Memory B cell (primary cell): ENCODE measurements at places on chromosomes 3 and 15.

DNA sequence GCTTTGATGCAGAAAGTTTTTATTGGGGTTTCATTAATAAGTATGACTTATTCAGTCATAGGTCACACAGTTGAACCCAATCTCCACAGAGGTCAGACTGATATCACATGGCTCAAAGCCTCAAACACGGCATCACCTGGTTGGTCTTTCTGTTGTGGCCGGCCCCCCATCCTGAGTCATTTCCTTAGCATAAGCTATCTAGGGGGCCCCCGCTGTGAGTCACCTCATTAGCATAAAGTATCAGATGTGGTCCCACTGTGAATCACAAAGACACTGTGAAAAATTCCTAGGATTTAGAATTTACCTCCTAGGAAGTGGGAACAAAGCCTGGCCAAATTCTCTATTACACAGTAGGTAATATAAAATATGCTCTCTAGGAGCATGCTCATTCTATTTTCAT is 502.2 kb downstream of the PYDC2 start:
- no peak for DNase-seq
- H3K27ac ChIP-seq: no peak overlapping the region
- H3K4me1 ChIP-seq: peaks cover 12% of the 10 kb centered on the region
- no peak overlapping the region for H3K4me3 ChIP-seq
- H3K36me3 ChIP-seq: no peaks in the 10 kb centered on the region
- H3K27me3 ChIP-seq: no peaks in the 10 kb centered on the region

GRCh38 chr3:33426068-33426467 is 14.1 kb downstream of the UBP1 start:
- H3K27me3 ChIP-seq: no peaks in the 10 kb centered on the region
- no peak overlapping the region for H3K27ac ChIP-seq
- H3K36me3 ChIP-seq: peaks cover 16% of the 10 kb centered on the region
- H3K4me1 ChIP-seq: peaks cover 26% of the 10 kb centered on the region
- DNase-seq: no peak

DNA sequence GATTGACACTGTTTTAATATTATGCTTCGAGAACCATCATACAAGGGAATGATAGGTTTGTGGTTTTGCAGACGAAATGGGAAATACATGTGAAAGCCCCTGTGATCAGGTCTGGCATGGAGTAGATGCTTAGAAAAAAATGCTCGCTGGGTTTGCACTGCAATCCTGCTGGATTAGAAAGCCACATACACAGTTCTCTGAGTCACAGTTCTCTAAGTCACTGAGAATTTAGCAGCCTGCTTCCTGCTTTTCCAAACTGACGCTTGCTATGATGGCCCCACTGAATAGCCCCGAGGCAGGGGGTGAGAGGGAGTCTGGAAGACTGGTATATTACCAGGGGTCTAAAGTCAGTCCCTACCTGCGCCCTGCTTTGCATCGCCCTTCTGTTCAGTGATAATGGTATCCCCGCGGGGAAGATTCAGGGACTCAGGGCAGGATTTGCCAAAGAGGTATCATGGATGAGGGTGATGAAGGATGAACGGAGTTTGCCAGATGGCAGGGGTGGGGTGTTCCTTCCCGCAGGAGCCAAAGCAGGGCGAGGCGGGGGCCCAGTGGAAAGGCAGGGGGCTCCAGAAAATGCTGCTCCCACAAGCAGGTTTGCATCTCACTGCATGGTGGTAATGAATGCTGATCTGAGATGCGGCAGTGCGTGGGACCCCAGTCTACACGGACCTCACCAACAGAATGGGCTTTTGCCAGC is 82.3 kb downstream of the IQSEC1 start:
- H3K27ac ChIP-seq: no peak overlapping the region
- H3K4me3 ChIP-seq: no peak overlapping the region
- H3K36me3 ChIP-seq: peaks cover 16% of the 10 kb centered on the region

DNA sequence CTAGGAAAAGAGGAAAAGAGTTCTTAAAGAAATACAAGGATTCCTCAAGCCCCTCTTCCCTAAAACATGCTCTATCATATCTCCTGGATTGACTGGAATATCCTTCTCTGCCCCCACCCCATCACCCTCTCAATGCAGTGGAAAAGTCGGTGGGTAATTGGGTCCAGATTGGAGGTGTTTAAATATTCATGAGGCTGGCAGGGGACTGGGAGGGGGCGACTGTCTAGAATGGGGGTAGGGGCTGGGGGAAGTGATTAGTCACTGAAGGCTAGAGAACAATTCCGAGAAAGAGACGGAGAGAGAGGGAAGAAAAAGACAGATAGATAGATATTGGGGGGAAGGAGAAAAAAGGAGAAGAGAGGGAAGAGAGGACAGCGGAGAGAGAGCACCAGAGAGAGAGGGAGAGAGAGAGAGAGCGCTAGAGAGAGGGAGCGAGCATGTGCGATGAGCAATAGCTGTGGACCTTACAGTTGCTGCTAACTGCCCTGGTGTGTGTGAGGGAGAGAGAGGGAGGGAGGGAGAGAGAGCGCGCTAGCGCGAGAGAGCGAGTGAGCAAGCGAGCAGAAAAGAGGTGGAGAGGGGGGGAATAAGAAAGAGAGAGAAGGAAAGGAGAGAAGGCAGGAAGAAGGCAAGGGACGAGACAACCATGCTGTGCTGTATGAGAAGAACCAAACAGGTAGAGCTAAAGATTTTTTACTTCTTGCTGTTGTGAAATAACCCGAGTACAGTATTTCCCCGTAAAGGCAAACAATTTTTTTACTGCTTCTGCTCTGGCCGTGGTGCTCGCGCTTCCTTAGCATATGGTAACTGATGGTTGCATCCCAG is at the start of gene GAP43:
TSS of gene GAP43 (plus strand) at position 467 of the 825 bp plus-strand sequence. CDS start at position 647, 180 bp downstream.
- H3K4me1 ChIP-seq: peaks cover 11% of the 10 kb centered on the region
- H3K27me3 ChIP-seq: peaks cover 17% of the 10 kb centered on the region
- H3K4me3 ChIP-seq: peak within 1 kb of the TSS; percentile 37
- H3K27ac ChIP-seq: no peak within 1 kb of the TSS
- no peak for DNase-seq

DNA sequence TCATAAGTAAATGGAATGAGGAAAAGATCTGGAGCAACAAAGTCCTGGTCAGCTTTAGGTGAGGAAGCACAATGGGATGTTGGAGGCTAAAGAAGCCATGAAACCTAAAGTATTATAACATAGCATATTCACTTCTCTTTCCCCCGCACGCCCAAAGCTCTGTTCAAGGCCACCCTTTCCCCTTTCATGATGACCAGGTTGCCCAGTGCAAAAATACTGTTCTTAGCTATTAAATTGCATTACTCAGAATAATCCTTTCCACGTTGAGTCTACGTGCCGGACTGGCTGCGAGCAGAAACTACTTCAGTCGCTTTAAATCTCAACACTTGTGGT is 589 bp upstream of the MAPKBP1 start:
- peak overlapping the region; percentile 73 for H3K27ac ChIP-seq
- H3K27me3 ChIP-seq: no peaks in the 10 kb centered on the region
- DNase-seq: no peak
- peaks cover 34% of the 10 kb centered on the region for H3K4me1 ChIP-seq
- no peaks in the 10 kb centered on the region for H3K36me3 ChIP-seq

GRCh38 chr15:31609258-31609681 is 282.6 kb downstream of the KLF13 start:
- H3K4me1 ChIP-seq: no peaks in the 10 kb centered on the region
- H3K27me3 ChIP-seq: peaks cover 6% of the 10 kb centered on the region
- DNase-seq: no peak

DNA sequence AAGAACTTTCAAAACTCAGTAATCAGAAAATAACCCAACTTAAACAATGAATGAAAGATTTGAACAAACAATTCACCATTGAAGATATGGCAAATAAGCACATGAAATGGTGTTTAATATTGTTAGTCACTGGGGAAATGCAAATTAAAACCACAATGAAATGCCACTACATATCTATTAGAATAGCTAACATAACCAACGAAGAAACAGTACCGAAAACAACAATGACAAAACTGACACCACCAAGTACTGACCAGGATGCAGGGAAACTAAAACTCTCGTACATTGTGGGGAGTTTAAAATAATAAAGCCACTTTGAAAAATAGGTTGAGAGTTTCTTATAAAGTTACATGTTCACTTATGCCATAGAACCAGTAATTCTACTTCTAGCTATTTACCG is 69.1 kb downstream of the KBTBD8 start:
- no peaks in the 10 kb centered on the region for H3K36me3 ChIP-seq
- DNase-seq: no peak
- no peaks in the 10 kb centered on the region for H3K27me3 ChIP-seq

DNA sequence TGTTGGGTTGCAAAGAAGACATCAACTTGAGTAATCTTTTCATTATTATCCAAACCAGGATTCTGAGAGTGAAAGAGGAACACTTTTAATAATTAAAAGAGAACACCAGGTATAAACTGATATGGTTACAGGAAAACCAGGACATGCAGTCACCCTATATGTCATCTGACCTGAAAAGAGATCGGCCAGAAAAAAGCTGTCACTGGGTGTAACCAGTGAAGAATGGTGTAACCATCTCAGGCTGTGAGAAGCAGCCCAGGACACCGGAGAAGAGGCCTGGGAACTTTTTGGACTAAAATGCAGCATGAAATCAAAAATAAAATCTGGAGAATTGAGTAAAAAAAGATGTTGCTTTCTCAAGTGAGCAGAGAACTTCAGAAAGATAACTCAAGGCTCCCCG is 10.1 kb upstream of the CCDC80 start:
- H3K27ac ChIP-seq: no peak overlapping the region
- H3K4me3 ChIP-seq: no peak overlapping the region
- H3K36me3 ChIP-seq: no peaks in the 10 kb centered on the region
- no peak for DNase-seq

DNA sequence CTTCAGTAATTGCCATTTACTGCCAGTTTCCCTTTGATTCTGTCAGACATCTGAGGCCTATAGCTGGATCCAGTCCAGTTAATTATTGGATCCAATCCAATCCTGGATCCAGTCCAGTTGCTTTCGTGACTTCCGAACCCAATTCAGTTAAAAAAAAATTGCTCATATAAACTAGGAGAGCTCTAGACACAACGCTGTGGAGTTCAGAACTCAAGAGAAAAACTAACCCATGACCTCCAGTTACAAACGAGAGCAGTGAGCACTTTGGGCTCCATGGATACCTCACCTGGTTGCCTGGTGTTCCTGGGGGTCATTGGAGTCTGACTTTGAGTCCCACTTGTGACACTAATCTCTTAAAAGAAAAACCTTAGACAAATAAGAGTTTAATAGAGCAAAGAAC is 269.8 kb downstream of the THSD4 start:
- H3K4me3 ChIP-seq: no peak overlapping the region
- H3K4me1 ChIP-seq: no peaks in the 10 kb centered on the region
- peaks cover 9% of the 10 kb centered on the region for H3K27me3 ChIP-seq
- no peaks in the 10 kb centered on the region for H3K36me3 ChIP-seq
- no peak overlapping the region for H3K27ac ChIP-seq

GRCh38 chr15:75061272-75061671 is 37.9 kb downstream of the PPCDC start:
- H3K27ac ChIP-seq: no peak overlapping the region
- DNase-seq: no peak
- H3K36me3 ChIP-seq: peaks cover under 1% of the 10 kb centered on the region

DNA sequence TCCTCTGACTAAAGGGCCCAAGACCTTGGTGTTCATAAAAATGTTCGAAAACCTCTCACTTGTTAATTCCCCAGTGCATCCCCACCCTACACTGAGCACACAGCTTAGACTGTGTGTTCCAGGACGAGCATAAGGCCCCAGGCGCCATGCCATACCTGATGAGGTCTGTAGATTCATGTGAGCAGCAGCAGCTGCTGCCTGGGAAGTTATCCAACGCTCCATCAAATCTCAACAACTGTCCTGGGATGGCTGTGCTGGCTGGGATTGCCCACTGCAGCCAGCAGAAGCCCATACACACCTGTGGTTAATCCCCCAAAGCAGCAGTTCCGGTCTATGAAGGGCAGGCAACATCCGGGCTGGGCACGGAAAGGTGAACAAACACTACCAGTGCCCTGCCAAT is 391.2 kb downstream of the IL20RB start:
- H3K4me1 ChIP-seq: no peaks in the 10 kb centered on the region
- no peak overlapping the region for H3K4me3 ChIP-seq
- DNase-seq: no peak

DNA sequence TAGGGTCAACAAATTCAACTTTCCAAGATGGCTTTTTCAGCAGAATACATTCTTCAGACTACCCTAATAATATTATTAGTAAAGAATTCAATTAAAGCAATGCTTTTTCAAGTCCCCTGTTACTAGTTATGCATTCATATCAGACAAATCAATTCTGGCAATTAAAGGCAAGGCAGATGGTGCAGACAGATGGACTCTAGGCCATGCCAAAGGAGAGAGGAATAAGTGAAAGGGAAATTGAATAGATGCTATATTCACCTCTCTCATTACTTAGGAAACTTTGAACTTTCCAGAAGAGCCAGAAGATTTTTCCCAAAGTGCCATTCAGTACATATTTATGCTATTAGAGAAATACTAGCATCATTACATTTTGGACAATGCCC is 487.7 kb upstream of the RASGRP1 start:
- no peaks in the 10 kb centered on the region for H3K36me3 ChIP-seq
- no peaks in the 10 kb centered on the region for H3K4me1 ChIP-seq
- no peak overlapping the region for H3K27ac ChIP-seq
- no peak overlapping the region for H3K4me3 ChIP-seq
- H3K27me3 ChIP-seq: no peaks in the 10 kb centered on the region

GRCh38 chr3:50633230-50633790 is 16.4 kb downstream of the MAPKAPK3 start:
- DNase-seq: no peak
- H3K27ac ChIP-seq: no peak overlapping the region
- no peak overlapping the region for H3K4me3 ChIP-seq
- peaks cover 21% of the 10 kb centered on the region for H3K4me1 ChIP-seq
- H3K36me3 ChIP-seq: peaks cover 2% of the 10 kb centered on the region

GRCh38 chr15:86278586-86278985 is 198.9 kb downstream of the AGBL1 start:
- no peak overlapping the region for H3K4me3 ChIP-seq
- H3K27me3 ChIP-seq: peaks cover 3% of the 10 kb centered on the region
- no peaks in the 10 kb centered on the region for H3K36me3 ChIP-seq
- no peak for DNase-seq

GRCh38 chr3:32297366-32297765 is 58.9 kb downstream of the CMTM8 start:
- H3K27me3 ChIP-seq: peaks cover 1% of the 10 kb centered on the region
- DNase-seq: no peak
- peaks cover 3% of the 10 kb centered on the region for H3K4me1 ChIP-seq
- H3K36me3 ChIP-seq: no peaks in the 10 kb centered on the region

DNA sequence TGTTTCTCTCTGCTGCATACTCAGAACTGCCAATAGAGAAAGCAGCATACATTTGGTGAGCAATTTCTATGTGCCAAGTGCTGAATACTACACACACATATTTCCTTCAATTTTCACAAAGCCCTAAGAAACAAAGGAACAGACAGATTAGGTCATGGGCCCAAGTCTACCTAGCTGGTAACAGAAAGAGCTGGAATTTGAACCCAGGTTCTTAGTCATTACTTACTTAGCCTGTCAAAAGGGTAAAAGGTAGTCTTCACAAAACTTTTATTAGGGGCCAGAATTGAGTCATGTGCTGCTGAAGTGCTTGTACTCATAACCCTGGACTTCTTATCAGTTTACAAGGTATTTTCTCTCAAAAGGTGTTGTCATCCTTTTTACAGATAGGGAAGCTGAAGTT is 10.4 kb upstream of the ABHD17C start:
- H3K4me1 ChIP-seq: no peaks in the 10 kb centered on the region
- no peak overlapping the region for H3K4me3 ChIP-seq
- H3K36me3 ChIP-seq: no peaks in the 10 kb centered on the region

- peaks cover 25% of the 10 kb centered on the region for H3K4me1 ChIP-seq
- no peaks in the 10 kb centered on the region for H3K27me3 ChIP-seq
- H3K36me3 ChIP-seq: peaks cover 16% of the 10 kb centered on the region
Observed at GRCh38 chr3:58422756-58423325, 10.8 kb downstream of the PDHB start.
